CD8-positive, alpha-beta memory T cell (primary cell): ENCODE measurements at places on chromosomes 4 and X.

GRCh38 chr4:153296040-153296823 lies 48.3 kb upstream of the MND1 start:
- no peak for DNase-seq

GRCh38 chr4:74453829-74454742 lies 9.2 kb downstream of the AREG start:
- no peak for DNase-seq

DNA sequence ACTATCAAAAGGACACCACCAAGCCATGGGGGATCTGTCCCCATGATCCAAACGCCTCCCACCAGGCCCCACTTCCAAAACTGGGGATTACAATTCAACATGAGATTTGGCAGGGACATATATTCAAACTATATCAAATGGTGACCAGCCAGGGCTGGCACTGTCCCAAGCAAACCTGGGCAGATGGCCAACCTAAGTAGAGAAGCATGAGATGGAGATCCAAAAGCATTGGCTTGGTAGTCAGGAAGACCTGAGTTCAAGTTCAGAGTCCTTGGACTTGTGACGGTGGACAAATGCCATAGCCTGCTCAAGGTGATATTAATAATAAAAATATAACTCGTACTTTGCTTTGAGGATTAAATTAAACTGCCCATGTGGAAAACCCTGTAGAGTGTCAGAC lies 79.2 kb upstream of the HS3ST1 start:
- DNase-seq = no peak

DNA sequence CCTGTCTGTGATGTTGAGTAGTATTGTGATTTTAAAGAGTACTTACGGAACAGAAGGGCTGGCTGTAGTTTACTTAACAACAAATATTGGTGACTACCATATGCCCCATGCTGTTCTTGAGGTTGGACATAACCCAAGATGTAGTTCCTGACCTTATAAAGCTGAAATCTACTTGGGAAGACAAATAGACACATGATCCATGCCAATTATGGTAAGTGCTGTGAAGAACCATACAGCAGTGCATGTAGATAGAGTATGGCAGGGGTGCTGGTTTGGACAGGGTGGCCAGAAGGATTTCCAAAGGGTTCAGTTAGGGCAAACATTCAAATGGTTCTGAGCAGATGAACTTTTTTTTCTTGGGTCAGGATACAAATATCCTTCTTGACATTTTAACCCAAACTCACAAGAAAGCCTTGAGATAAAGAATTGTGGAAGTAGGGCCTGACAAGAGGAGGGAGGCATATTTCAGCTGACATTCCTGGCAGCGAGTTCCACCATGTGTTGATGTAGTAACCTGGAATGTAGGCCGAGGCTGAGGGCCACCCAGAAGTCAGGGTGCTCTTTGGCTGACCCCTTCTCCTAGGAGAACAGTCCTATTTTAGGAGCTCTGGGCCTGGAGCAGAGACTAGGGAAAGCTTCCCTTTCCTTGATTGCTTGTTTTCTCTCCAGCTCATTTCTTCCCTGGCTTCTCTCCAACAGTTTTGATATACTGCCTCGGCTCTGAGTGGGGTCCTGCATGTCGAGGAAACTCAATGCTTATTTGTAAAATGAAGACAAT lies 74.2 kb downstream of the FREM3 start:
- no peak for DNase-seq

GRCh38 chrX:47683184-47683828 lies 24.3 kb upstream of the UXT start:
- DNase-seq = no peak

DNA sequence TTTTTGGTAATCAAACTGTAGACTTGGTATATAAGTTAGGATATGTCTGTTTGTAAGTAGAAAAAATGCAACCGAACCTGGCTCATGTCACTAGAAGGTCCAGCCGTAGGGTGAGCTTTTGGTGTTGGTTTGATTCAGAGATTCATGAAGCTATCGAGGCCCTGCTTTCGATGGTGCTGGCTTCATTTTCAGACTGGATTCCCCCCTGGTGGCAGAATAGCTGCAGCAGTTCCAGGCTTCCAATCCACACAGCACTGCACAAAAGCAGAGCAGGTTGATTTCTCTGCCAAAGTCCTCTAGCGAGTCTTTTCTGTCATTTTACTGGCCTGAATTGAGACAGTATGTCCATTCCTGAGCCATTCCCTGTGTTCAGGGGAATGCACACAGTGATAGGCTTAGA lies 33.1 kb downstream of the PDK3 start:
- DNase-seq = no peak

GRCh38 chr4:71239365-71239764 lies 99.5 kb upstream of the SLC4A4 start:
- DNase-seq = no peak

DNA sequence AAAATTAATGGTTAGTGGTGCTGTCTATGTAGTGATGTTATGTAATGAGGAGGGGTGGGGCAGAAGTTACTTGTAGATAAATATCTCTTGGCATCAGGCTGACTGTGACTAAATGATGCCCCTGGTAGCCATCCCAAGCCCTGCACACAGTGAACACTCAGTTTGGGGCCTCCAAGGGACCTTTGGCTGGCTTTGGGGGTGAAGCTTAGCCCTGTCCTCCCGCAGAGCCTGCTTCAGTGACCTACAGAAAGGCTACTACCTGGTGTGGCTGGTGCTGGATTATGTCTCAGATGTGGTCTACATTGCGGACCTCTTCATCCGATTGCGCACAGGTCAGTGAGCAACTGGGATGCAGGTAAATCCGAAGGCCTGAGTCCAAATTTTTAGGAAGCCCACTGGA lies 7.8 kb downstream of the CNGA2 start:
- no peak for DNase-seq

GRCh38 chrX:65874765-65875164 lies 165.1 kb downstream of the VSIG4 start:
- DNase-seq = no peak

- DNase-seq = no peak
Measured at GRCh38 chr4:40881096-40881495, 131.3 kb downstream of the NSUN7 start.

DNA sequence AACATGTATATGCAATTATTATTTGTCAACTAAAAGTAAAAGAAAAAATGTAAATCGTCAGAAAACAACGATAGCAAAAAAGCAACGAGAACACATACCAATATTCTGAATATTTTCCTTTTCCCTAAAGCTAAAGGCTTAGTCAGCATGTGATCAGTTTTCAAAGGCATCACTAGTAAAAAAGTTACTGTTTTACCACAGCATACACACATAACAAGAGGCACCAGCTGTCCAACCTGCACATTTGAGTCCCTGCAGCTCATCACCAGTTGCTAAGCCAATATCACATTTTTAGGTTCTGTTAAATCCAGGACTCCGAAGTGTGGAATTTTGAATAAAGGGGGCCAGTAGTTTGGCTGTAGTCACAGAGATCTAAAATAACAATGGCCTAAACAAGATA lies 203.8 kb downstream of the ADGRA3 start:
- no peak for DNase-seq

GRCh38 chr4:107379054-107379869 lies 340.8 kb downstream of the PAPSS1 start:
- DNase-seq = no peak

DNA sequence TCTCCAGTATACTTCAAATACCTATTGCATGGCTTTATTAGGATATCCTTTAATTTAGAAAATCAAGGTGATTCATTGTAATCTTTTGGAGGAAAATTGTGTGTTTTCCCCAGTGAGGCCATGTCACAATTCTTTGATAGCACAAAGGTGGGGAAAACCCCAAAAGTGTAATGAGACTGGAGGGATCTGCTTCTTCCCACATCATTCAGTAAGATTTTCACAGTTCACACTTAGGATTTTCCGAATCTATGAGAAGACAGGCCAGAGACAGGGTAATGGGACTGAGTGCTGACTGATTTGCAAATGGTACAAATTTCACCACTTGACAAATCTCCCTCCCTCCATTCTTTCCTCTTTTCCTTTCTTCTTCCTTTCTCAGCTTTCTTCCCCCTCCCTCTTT lies 181.1 kb downstream of the MGST2 start:
- no peak for DNase-seq

- no peak for DNase-seq
Measured at GRCh38 chr4:105683038-105683437, 25.5 kb downstream of the INTS12 start.

DNA sequence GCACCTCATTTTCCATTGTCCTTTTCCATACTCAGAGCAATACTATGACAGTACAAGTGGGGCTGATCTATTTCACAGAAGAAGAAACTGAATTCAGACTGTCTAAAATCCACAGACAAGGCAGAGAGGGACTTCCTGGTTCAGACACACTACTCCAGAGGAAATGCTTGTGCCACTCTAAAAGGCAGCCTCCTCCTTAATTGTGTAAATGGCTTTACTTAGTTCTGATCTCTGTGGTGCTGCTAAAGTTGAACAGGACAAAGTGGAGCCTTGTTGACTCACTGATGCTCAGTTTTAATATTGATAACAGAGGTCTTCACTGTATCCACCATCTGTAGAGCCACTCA lies 122.4 kb downstream of the KIT start:
- no peak for DNase-seq

DNA sequence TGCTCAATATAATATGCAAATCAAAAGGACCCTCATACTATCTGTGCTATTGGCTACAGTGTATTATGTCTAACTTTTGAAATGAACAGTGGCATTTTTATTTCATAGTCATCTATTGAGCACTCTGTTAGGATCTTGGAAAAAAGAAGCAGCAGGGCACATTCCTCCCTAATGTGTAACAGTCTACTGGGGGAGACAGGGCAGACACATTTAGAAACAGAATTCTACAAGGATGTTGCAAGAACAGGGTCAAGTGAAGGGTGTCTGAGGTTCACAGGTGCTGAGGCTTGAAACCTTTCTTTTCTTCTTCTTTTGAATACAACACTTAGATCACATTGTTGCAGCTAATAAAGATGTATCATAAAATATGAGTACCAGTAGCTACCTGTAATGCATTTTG lies 129.7 kb upstream of the SLC4A4 start:
- no peak for DNase-seq

- no peak for DNase-seq
Measured at GRCh38 chr4:52059372-52059771, 8.3 kb downstream of the SPATA18 start.

- DNase-seq = no peak
Measured at GRCh38 chr4:90960433-90960832, 833.2 kb downstream of the CCSER1 start.

GRCh38 chr4:173254646-173255045 lies 79.5 kb downstream of the HMGB2 start:
- DNase-seq = no peak

DNA sequence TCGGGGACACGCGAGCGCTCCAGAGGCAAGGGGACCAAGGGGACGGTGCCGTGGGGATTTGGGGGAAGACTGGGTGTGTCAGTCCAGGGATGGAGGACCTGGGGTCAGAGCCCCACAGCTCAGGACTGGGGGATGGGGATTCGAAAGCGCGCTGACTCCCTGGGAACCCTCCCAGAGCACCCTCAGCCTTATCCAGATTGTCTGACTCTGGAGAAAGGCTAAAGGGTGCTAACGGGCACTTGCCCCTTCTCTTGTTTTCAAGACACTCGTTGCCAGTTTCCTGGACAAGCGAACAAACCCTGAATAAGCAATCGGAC lies 1.1 kb downstream of the DOCK11 start:
- no peak for DNase-seq

GRCh38 chr4:44638091-44638490 lies 13.3 kb downstream of the YIPF7 start:
- no peak for DNase-seq

DNA sequence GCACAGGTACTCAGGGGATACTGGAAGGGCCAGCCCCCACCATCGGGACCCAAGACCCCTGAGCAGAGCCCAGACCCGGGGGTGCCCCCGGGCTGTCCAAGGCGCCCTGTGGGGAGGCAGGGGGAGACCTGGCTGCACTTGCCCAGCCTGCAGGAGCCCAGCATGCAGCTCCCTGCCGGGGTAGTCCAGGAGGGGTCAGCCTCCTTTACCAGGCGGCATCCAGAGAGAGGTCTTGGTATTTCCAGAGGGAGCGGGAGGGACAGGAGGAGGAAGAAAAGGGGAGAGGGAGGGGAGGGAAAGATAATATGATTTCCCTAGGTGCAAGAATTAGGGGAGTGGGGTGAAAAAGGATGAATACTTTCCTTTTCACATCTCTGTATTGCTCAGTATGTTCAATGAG lies 97.5 kb downstream of the ABLIM2 start:
- DNase-seq = no peak

DNA sequence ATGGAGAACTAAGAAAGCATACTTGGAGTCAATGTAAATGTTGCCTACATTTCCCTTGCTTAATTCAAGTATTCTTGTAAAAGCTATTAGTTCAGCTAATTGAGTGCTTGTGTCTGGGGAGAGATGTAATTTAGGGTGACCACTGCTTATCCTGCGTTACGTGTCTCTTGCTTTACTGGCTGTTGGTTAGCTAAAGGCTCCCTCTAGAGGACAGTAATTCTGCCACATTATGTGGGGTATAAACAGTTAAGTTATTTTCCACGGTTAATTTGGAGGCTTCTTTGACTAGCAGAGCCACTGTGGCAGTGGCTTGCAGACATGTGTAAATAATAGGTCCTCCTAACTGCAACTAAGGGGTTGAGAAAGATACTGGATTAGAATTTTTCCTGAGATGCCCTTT lies 25.3 kb upstream of the NAF1 start:
- no peak for DNase-seq

- DNase-seq = no peak
Measured at GRCh38 chrX:63471004-63471403, 119.9 kb upstream of the SPIN4 start.

- no peak for DNase-seq
Measured at GRCh38 chr4:38455092-38455862, 208.7 kb upstream of the KLF3 start.

GRCh38 chr4:101418055-101418454 lies 70.7 kb upstream of the PPP3CA start:
- peak; percentile 80 for DNase-seq

DNA sequence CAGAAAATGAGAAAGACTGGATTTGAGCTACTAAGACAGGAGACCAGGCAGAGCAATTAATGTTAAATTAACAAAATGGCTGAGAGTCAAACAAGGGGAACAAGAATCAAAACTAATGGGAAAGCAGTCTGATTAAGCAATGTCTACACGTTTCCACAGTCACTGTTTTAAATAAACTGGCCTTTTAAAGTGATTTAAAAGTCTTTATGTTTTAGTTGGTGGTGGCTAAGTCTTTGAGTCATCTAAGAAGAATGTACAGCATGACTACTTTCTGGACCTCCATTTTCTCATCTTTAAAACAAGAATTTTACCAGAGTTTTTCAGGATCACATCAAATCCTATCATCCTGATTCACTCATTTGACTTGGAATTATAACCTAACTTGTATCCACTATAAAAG lies 233.8 kb downstream of the ENOX2 start:
- no peak for DNase-seq

DNA sequence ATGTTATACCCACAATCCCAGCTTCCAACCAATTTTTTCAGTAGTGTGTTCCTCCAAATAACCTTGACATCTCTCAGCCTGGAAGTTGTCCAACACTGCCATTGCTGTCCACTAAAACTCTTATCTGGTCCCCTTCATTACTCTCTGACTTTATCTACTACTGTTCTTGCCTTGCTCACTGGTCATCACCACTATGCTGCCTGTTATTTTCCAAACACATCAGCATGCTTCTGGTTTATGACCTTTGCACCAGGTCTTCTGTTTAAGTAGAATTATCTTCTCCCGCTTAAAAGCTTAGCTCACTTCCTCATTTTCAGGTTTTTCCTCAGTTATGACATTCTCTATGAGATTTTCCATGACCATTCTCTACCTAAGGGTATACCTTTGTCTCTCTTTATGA lies 5.5 kb downstream of the ELMOD2 start:
- no peak for DNase-seq

- no peak for DNase-seq
Measured at GRCh38 chr4:98861100-98861884, 67.6 kb downstream of the EIF4E start.
